ENCODE measurements at places on chromosomes 16 and 17.

DNA sequence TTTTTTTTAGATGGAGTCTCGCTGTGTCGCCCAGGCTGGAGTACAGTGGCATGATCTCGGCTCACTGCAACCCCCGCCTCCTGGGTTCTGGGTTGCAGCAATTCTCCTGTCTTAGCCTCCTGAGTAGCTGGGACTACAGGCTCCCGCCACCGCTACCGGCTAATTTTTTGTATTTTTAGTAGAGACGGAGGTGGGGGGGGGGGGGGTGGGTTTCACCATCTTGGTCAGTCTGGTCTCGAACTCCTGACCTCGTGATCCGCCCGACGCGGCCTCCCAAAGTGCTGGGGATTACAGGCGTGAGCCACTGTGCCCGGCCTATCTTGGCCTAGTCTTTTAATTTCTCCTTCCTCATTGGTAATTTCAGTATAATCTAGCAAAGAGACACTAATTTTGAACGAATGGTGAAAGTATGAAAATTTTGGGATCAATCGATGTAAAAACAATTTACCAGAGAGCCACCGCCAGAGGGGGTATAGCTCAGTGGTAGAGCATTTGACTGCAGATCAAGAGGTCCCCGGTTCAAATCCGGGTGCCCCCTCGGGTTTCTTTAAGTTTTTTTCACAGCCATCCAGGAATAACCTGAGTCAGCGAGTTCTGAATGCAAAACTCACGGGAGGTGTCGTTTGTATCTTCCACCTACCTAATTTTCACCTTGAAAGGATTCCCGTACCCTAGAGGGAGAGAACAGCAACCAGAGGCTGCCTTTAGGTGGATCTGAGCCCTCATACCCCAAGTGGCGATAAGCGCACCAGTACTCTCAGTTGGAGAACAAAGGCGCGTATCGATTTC, 2.5 kb upstream of the LASP1 start:
- DNase-seq: no peak

DNA sequence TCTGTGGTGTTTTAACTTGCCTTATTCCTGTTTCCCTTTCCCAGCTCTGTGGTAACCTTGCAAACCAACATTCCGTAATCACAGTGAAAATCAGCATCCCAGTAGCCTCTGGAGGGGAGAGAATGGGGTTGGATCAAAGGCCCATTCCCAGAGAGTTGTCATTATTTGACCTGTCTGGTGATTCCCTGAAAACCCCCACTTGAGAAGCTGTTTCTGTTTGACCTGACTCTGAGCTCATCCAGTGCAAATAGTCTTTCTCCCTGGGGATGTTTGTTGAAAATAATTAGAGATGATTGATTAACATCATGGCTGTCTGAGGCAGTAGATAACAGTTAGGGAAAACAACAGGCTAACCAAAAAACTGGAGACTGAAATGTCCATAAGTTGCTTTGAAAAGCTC, 3.0 kb downstream of the CACNG1 start:
- DNase-seq: no peak

DNA sequence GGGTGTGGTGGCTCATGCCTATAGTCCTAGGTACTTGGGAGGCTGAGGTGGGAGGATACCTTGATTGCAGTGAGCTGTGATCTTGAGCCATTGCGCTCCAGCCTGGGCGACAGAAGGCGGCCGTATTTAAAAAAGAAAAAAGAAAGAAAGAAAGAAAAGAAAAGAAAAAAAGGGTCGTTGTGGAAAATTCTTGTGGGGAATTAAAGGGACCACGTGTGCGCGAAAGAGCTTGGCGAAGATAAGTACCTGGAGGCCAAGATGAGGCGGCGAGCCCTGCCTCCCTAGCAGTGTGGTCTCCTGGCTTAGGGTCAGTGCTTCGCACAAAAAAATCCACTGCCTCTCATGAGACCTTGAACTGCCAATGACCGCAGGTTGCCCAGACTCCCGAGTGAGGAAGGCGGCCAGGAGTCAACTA, 728 bp upstream of the NMT1 start:
- DNase-seq: no peak

DNA sequence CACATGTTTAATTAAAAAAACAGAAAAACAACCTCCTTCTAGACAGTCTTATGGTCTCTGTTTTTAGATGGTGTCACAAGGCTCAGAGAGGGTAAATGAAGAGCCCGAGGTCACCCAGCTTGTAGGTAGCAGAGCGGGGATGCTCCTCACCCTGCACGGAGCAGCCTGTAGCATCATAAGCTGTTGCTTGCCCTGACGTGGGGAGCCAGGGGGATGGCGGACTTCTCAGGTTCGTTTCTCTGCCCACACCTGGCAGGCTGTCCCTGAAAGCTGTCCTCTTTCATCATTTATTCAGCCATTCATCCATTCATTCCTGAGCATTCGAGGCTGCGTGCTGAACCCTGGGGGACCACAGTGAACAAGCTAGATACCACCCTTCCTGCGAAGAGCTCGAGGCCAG, 75.7 kb upstream of the KSR1 start:
- no peak for DNase-seq

GRCh38 chr16:66845791-66846221, 1.6 kb downstream of the CA7 start:
- DNase-seq: no peak

GRCh38 chr16:89064606-89065457, 28.8 kb upstream of the ACSF3 start:
- DNase-seq: no peak

GRCh38 chr17:19492141-19492540, 41.5 kb upstream of the SLC47A1 start:
- no peak for DNase-seq

DNA sequence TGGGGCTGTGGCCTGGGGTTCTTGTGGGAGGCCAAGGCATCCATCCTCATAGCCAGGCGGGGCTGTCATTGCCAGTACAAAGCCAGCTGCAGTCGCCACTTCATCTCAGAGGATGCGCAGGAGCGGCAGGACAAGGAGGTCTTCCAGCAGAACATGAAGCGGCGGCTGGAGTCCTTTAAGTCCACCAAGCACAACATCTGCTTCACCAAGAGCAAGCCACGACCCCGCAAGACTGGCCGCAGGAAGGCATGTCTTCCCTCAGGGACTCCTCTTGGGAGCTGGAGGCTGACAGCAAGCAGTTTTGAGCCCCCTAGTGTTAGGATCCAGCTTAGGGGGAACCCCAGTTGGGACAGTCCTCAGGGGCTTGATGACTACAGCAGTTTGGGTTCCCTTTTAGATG, 15.1 kb upstream of the PLEKHG4 start:
- DNase-seq: no peak

DNA sequence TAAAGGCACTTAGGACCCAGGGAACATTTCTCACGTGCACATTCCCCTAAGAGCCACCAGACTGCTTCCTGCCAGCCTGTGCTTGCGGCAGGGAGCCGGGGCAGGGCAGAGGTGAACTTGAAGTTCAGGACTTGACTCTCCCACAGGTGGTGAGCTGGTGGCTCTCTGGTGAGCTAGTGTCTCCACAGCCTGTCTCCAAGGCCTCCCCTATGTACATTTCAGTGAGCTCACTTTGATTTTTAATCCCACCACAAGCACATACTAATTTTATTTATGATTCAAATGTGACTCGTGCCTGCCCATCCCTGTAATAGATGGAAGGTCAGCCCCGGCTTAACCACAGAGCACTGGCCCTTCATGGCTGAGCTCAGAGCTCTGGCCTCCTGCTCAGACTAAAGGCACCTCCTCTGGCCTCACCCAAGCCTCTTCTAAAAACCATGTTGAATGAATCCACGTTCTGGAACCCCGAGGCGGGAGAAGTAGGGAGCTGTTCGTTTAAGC, 9.2 kb downstream of the SNN start:
- DNase-seq: no peak

DNA sequence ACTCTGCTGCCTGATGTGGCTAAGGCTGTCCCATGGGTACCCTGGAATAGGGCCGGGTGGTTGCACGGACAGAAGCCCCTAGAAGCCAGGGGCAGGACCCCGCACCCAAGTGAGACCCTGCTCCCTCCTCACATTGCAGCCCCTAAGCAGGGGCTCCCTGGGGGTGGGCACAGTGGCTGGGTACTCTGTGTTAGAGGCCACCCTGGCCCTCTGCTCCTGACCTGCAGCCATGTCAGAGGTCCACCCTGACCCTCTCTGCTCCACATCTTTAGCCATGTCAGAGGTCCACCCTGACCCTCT, 2.1 kb downstream of the CBFA2T3 start:
- DNase-seq: no peak

- no peak for DNase-seq
Observed at GRCh38 chr17:63066158-63066813, 100.3 kb downstream of the TANC2 start.

GRCh38 chr16:56286809-56287208, 95.5 kb downstream of the GNAO1 start:
- no peak for DNase-seq

DNA sequence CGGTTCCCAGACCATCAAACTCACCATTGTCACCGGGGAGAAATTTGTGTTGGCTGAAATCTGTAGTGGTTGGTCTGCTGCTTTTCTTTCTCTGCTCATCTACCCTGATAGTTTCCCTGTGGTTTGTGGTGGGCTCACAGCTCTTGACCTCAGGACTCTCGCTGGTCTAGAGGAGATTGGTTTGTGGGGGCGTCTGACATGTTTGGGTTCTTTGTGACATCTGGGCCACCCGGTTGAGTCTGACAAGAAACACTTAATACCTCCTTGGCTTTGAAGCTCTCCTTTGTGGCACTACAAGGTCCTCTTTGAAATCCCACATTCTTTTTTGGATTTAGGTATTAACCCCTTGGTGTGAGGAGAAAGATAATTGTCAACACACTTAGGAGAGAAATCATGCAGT, 662.0 kb downstream of the WWOX start:
- DNase-seq: no peak

- DNase-seq: no peak
Observed at GRCh38 chr16:29641561-29641960, 21.5 kb upstream of the SPN start.

DNA sequence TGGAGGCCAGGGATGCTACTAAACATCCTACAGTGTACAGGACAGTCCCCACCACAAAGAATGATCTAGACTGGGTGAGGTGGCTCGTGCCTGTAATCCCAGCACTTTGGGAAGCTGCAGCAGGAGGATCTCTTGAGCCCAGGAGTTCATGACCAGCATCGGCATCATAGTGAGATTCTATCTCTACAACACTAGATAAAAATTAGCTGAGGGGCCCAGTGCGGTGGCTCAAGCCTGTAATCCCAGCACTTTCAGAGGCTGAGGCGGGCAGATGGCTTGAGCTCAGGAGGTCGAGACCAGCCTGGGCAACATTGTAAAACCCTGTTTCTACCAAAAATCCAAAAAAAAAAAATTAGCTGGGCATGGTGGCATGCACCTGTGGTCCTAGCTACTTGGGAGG, 5.4 kb upstream of the ZNF500 start:
- no peak for DNase-seq

- DNase-seq: no peak
Observed at GRCh38 chr17:42045719-42046118, 4.7 kb downstream of the C17orf113 start.

GRCh38 chr16:12902511-12903372, 1.3 kb downstream of the SHISA9 start:
- DNase-seq: peak; percentile 37

- no peak for DNase-seq
Observed at GRCh38 chr16:50126183-50126582, 26.9 kb upstream of the TENT4B start.

DNA sequence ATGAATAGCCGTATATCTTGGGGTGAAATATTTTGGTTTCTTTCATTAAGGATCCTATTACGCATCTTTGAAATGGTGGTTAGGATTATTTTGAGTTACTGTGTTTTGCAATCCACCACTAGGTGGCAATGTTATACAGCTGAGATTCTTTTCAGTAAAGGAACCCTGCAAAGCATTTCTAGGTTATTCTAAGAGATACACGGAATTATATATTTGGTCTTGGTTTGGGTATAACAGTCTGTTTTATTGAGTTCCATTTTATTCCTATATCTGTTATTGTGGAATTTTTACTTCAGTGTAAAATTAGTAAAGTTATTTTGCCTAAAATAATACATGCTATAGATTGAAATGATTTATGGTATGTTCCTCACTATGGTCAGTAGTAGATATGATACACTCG, 62.9 kb upstream of the CPHXL start:
- DNase-seq: peak; percentile 62

All from Ammon's horn (tissue), 1 donor.